Activated CD4-positive, alpha-beta T cell treated with anti-CD3 and anti-CD28 coated beads, Interleukin-2, Interleukin-6, amounts not matched to agents 100 ng/mL and 50 ng/mL, durations not matched to agents 16 hours and 8 hours (primary cell): ENCODE measurements at places on chromosomes 2 and 18.
A peak's percentile ranks its signal among the peaks of the same experiment; 100 is the strongest.

GRCh38 chr2:86035883-86036668 is 69.6 kb downstream of the POLR1A start:
- peak; percentile 87 for DNase-seq

DNA sequence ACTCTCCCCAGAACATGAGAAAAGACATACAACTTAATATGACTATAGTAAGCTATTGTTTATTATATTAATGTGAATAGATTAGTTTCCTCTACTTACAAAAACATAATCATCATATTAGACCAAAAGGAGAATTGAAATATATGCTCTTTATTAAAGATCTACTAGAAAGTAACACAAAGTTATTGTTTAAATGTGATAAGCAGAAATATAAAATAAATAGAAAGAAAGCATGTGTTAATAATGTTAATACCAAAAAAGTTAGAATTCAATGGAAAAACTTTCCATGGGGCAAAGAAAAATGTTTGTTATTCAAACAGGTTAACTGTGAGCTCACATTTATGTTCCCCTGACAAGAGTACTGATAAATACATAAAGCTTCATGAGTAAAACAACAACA is 421.4 kb upstream of the UBE2E3 start:
- no peak for DNase-seq

- no peak for DNase-seq
Observed at GRCh38 chr2:158403237-158403636, 53.3 kb downstream of the CCDC148 start.

GRCh38 chr2:39567507-39567906 is 98.2 kb upstream of the TMEM178A start:
- DNase-seq = no peak

GRCh38 chr18:14978191-14978590 is 230.2 kb downstream of the ANKRD30B start:
- DNase-seq = no peak

DNA sequence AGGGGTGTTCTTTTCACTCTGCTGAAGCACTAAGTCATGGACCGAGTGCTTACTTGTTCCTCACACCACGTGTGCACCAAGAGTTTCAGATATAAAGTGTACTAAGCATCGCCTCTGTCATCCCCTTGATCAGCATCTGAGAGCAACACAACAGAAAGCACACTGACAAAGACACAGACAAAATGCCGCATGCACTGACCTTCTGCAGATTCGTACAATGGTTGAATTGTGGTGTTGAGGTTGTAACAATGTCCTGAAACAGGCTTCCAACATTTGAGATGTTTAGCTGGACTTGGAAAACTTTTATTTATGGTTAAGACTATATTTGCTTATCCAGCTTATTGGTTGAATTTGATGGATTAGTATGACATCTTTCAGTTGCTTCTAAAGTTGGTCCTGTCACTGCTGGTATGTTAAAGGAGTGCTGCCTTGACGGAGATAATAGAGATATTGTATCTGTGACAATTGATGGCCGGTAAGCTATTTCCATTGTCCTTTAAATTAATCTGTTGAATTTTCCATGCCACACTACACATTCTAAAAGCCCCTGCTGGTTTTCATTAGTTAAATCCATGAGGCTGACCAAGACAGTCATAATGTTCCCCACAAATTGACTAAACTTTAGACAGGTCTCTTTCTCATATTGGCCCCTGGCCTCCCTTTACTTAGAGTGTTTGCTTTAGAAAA is 99.9 kb downstream of the CBLN2 start:
- DNase-seq = no peak

DNA sequence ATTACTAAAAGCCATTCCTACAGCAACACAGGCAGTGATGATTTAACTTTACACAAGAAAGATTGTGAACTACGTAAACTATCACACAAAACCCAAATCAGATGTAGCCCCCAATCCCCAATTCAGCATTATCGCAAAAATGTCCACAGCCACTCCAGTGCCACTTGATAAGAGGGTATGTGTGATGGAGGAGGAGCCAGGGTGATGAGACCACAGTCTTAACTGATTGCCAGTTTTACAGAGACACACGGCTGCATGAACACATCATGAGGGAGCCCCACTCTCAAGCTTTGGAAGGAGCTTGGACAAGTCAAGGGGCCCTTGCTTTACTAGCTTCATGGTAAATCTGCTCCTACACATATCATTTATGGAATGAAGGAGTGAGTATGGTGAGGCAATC is 116.0 kb downstream of the FAM161A start:
- no peak for DNase-seq

DNA sequence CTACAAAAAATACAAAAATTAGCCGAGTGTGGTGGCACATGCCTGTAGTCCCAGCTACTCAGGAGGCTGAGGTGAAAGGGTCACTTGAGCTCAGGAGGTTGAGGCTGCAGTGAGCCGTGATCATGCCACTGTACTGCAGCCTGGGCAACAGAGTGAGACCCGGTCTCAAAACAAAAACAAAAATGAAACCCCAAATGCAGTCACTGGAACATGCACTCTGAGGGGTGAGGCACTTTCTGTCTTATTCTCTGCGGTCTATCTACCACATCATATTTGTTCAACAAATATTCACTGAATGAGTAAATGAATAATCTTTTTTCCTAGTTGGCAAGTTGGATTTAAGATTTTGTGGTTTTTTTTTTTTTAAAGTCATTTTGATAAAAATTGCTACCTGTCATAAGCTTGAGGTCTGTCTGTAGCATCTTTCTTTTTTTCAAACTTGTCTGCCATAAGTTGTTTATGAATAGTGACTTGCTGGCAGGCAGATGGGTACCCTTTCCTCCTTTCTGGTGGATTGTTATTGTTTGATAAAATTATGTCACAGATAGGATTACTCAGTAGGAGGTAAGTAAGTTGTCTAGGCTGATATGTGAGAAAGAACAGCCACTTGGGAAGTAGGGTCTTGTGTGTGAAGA is 11.8 kb downstream of the CHRNA1 start:
- peak; percentile 87 for DNase-seq

DNA sequence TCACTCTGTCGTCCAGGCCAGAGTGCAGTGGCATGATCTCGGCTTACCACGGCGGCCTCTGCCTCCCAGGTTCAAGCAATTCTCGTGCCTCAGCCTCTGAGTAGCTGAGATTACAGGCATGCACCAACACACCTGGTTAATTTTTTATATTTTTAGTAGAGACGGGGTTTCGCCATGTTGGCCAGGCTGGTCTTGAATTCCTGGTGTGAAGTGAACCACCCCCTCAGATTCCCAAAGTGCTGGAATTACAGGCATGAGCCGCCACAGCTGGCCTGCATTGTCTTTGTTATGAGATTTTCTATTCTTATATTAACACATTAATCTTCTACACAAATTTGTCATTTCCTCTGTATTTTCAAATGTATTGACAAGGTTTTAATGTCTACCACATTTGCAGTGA is 75.2 kb downstream of the SEPTIN10 start:
- no peak for DNase-seq

DNA sequence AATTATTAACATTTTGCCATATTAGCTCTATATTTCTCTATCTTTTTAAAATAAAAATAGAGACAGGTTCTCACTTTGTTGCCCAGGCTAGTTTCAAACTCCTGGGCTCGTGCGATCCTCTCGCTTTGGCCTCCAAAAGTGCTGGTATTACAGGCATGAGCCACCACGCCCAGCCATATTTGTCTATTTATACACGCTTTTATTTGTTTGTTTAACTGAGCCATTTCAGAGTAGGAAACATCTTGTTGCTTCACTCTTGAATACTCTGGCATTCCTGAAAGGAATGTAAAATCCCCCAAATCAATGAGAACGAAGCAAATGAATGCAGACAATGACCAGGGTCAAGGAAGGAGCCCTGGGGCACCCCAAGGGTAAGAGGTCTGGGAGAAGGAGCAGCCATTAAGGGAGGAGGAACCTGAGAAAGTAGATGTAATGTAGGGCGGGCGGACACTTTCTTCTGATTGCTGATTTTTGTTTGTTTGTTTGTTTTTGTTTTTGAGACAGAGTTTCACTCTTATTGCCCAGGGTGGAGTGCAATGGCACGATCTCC is 31.7 kb upstream of the RAB1A start:
- no peak for DNase-seq

- no peak for DNase-seq
Observed at GRCh38 chr2:206993396-206993911, 54.1 kb downstream of the CPO start.

- no peak for DNase-seq
Observed at GRCh38 chr2:72931280-72931910, 14.1 kb downstream of the EMX1 start.

- no peak for DNase-seq
Observed at GRCh38 chr2:72112401-72112800, 35.3 kb downstream of the CYP26B1 start.

GRCh38 chr2:43358410-43359201 is 132.2 kb upstream of the ZFP36L2 start:
- no peak for DNase-seq

DNA sequence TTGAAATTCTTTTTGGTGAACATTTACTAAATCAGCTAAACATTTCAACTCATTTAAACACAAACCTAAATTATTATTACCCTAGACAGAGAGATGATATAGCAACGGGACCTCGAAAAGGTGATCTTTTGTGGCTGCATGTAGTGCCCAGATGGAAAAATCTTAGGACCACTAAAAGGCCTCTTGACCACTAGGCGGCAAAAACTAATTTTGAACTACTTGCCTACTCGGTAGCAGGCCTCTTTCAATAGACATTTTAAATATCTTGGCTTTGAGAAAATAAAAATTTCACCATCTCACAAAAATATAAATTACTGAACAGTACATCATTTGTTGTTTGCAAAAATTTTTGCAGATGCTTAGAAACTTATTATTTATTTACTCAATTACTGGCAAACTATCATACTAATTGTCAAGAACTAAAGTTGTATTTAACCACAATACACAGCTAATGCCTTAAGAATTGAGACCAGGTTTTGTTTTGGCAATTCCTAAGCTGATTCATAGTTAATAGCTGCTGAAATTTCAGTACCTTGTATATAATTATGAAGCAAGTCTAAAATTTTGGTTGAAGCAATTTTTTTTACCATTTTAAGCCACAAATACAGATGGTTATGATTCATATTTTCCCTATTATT is 9.4 kb downstream of the COL3A1 start:
- no peak for DNase-seq
